Activated T-cell treated with anti-CD3 and anti-CD28 coated beads, Interleukin-2, amount 50 U/mL, for 72 hours (primary cell): ENCODE measurements at places on chromosomes 2 and 18.
A peak's percentile ranks its signal among the peaks of the same experiment; 100 is the strongest.

DNA sequence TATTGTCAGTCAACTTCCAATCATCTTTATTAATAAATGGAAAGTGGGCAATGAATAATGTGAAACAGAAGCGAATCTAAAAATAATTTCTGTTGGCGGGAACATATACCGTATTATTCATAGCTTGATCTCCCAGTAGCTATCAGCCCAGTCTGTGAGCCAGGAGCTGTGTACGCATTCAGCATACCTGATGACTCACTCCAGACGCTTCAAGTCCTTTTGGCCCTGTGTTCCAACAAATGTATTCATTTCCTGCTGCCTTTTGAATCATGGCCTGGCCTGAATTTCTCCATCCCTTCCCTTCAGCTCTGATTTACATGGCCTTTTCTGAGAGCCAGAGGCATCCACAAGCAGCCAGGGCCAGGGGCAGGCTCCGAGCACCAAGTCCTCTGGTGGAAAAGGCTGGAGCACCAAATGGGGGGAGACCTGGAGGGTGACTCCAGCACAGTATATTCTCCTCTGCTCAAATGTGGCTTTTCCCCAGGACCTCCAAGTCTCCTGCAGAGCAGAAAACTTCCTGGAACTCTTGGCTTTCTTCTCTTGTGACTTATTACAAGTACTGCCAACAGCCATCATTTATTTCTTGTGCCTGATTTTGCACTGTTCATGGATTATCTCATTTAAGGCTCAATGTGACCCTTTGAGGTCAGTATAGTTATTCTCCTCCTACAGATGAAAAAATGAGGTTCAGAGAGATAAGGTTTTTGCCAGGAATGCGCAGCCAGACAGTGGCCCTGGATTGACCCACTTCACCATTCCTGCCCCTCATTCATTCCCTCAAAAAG lies 108.7 kb downstream of the EN1 start:
- no peak for DNase-seq

DNA sequence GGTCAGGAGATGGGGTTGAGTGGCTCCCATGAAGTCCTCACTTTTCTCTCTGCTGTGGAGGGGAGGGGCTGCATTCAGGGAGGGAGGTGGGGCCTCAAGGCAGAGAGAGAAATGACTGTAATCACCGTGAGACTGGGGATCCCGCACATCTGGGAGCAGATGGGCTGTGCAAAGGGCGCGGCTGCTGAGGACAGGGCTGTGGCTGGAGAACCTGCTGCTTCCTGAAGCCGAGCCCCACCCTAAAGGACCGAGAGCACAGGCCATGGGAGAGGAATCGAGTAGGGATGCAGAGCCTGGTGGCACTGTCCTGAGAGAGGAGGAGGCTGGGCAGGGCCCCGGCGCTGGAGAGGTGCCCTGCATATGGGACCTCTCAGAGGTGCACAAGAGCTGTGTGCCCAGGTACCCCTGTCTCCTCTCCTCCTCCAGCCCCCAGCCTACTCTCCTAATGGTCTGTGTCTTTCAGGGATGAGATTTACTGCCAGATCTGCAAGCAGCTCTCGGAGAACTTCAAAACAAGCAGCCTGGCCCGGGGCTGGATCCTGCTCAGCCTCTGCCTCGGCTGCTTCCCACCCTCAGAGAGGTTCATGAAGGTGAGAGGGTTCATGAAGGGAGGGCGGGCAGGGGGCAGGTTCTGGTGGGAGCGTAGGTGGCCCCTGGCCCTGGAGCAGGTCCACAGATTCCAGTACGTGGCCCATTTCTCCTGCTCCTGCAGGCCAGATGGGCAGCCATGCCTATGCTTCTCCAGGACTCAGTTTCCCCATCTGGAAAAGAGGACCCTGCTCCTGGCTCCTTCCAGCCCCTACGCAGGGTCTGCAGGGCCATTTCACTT lies 25.9 kb upstream of the GPR17 start:
- no peak for DNase-seq

DNA sequence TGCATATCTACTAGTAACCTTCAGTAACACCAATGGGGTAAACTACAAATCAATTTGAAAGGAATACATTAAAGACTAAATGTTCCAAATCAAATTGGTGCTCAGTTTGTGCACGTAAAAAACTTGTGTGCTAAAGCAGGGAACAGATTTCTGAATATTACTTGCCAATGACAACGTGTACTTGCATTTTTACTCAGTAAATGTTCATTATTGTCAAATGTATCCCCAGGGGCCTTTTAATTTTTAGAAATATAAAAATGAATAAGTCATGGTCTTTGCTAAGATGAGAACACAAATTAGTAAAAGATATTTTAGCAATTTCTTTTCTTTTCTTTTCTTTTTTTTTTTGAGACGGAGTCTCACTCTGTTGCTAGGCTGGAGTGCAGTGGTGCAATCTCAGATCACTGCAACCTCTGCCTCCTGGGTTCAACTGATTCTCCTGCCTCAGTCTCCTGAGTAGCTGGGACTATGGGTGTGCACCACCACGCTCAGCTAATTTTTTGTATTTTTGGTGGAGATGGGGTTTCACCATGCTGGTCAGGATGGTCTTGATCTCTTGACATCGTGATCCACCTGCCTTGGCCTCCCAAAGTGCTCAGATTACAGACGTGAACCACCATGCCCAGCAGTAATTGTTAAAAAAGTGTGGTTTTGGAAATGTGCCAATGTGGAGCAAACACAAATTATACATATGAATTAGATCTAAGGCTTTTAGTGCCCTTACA lies 52.6 kb downstream of the PMAIP1 start:
- DNase-seq: no peak

DNA sequence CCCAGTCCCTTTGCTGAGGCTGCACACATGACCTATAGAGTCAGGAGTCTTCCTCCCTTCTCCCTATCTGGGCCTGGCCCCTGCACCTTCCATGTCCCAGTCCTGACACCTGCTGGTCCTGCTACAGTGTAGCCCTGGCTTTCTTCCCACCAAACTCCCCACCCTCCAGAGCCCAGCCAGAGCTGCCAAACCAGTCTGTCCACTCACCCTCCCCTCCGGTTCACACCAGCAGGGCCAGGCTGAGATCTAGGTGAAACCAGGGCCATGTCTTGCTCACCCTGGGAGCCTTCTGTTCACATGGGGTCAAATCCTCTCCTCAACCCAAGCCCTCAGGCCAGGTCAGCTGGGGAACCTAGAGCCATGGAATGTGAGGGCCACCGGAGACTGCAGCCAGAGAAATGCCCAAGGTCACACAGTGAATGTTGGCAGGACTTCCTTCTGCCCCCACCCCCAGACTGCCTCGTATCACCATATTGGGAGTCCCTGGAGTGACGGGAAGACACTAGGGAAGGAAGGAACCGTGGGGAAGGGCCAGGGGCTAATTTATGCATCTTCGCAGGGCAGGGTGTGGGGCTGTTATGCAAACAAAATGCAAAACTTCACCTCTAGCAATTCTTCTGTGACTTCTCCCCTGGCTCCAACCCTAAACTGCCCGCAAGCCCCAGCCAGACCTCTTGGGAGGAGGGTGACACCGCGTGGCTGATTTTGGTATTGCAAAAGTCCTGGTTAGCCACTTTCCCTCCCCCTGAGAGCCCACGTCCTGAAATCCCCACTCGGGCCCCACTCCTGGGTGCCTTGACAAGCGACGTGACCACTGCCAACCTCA lies 14.6 kb downstream of the TNS1 start:
- DNase-seq: peak; percentile 76

- DNase-seq: no peak
Measured at GRCh38 chr2:237650455-237650850, 23.1 kb downstream of the LRRFIP1 start.

- no peak for DNase-seq
Measured at GRCh38 chr2:101120124-101120996, 30.8 kb downstream of the TBC1D8 start.

DNA sequence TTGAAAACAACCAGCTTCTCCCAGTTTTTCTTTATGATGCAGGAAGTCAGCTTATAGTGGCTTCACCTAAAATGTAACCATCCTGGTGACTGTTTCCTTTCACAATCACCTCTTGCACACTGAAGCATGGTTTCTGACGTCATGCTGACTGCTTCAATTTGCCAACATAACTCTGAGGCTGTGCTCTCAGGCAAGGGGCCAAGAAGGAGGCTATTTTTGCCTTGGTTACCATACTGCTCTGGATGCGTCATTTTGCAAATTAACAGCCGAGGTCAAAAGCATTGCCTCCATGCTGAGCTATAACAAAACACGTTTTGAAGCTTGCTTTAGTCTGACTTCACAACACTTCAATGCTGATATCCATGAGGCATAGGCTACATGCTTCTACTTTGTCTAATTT lies 397.8 kb downstream of the METTL4 start:
- DNase-seq: no peak

DNA sequence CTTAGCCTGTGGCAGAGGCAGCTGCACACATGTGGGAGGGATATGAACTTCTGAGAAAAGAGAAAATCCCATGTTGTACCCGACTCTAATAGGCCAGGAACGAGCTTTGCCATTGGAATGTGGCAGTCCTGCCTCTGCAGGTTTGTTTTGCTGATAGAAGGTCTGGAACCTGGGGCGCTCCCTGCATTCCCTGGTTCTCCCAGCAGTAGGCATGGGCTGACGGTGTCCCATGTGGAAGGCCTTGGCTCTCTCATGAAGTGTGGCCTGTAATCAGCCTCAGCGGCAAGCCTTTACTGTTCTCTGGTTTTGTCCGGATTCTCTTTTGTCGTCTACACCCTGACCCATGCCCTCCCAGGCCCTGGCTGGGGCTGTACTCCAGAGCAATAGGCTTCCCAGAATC lies 72.3 kb downstream of the KIF5C start:
- no peak for DNase-seq

DNA sequence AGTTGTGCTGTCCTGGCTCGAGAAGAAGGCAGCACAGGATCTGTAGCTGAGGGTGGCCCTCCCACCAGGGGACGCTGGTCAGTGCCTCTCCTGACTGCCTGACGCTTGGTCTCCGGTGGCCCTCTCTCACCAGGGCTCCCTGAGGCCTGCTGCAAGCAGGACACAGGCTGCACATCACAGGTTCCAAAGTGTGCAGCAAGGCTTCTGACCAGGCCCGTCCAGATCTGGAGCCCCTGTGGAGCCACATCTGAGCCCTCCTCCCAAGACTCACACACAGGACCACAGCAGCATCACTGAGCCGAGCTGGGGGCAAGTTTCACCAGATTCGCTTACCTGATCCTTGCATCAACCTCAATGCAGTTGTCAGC lies 12.1 kb downstream of the AMER3 start:
- no peak for DNase-seq

GRCh38 chr2:215107216-215108056 lies 31.0 kb downstream of the ABCA12 start:
- DNase-seq: no peak

DNA sequence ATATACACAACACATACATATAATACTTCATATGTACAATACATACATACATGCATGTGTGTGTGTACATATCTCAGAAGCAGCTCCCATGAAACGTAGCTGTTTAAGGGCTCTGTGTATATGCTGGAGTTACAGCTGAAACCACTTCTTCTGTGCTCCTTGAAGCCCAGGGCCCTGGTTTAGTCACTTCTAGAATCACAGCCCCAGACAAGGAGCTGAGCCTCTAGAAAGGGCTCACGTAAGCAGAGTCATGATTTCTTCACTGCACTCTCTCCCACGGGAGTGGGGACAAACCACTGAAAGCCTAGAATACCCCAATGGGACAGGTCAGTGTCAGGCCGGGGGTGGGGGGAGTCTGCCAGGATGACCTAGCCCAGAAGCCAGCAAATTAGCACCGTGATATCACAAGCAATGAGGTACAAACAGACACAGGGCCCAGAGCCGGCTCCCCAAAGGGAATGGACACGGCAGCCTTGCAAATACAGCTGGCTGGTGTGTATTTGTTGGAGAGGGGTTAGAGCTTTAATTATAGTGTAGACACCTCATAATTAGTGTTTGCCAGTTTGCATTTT lies 90.3 kb downstream of the C1QL2 start:
- DNase-seq: no peak

DNA sequence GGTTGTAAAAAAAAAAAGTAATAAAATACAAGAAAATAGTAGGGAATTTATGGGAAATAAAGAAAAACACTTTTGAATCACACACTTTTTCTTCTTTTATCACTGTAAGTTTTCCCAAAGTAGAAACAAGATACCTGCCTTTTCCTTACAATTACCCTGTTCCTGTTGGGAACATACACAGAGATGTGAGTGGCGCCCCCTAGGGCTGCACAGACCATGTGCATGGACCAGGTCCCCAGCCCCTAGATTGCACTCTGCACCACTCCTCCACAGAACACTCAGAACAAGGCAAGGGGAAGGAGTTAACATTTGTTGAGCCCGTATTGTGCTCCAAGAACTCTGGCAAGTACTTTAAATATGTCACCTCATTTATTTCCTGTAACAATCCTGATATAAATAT lies 118.7 kb upstream of the NRP2 start:
- peak; percentile 38 for DNase-seq

GRCh38 chr2:238134393-238134785 lies 4.1 kb upstream of the KLHL30 start:
- DNase-seq: no peak

DNA sequence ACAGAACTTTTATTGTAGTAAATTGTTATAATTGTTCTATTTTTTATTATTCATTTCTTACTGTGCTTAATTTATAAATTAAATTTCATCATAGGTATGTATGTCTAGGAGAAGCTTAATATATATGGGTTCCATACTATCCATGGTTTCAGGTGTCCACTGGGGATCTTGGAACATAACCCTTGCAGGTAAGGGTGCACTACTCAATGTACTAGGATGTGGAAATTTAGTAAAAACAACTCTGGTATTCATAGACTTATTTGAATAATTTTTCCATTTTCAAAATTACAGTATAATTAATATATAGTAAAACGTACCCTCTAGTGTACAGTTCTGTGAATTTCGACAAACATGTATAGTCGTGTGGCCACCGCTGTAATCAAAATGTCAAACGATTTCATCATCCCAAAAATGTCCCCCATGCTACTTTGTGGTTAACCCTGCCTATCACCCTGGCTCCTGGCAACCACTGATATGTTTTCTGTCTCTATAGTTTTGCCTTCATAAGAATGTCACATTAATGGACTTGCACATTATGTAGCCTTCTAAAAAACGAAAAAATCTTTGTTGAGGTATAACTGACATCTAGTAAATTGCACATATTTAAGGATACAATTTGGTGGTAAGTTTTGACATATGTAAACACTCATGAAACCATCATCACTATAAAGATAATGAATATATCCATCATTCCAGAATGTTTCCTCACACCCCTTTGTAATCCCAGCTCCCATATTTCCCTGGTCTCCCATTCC lies 45.7 kb downstream of the ARL5A start:
- no peak for DNase-seq

GRCh38 chr2:50225021-50225928 lies 806.7 kb downstream of the NRXN1 start:
- DNase-seq: no peak

- no peak for DNase-seq
Measured at GRCh38 chr2:36456227-36457175, 100.9 kb downstream of the CRIM1 start.

DNA sequence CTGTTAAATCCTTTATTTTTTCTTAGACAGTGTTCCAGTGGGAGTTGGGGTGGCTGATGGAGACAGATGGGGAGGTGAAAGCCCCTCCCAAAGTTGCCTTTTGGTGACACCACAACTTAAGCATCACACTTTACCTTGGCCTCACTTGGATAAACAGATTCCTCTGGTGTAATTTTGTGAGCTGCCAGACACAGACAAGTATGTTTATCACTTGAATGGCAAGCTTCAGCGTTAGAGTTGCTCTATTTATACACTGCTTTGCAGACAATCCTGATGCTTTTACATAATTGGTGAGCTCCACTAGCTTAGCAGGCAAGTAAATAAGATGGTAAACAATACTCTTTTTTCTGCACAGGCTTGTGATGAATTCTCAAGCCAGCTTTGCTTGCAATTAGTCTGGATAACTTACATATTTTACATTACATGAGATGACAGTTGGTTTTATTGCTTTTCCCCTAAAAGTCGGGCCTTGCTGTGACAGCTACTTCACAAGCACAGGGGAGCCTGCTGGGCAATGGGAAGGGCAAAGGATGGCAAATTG lies 226.2 kb downstream of the SLC8A1 start:
- DNase-seq: no peak
